ENCODE measurements at places on chromosomes 2 and 18. TPM values are rescaled to one million over a fixed set of nuclear protein-coding genes. Genes with fewer than 3 reads are reported as not detected.

The REEP1 gene
- 0.10 TPM for polyA plus RNA-seq

The MALT1 gene
- 17.4 TPM for polyA plus RNA-seq

The PNO1 gene
- polyA plus RNA-seq = 11.9 TPM

The PTMA gene
- 681 TPM for polyA plus RNA-seq

The SALL3 gene
- polyA plus RNA-seq = not detected

The MBD5 gene
- polyA plus RNA-seq = 31.5 TPM

The C2orf74 gene
- 15.3 TPM for polyA plus RNA-seq

The NYAP2 gene
- polyA plus RNA-seq = not detected

The GBX2 gene
- polyA plus RNA-seq = not detected

The SAP130 gene
- polyA plus RNA-seq = 15.0 TPM

The CLHC1 gene
- polyA plus RNA-seq = 14.4 TPM

The AFF3 gene
- 17.9 TPM for polyA plus RNA-seq

The CDH20 gene
- polyA plus RNA-seq = not detected

The APCDD1 gene
- not detected for polyA plus RNA-seq

The CNRIP1 gene
- polyA plus RNA-seq = 61.6 TPM

The WDR75 gene
- polyA plus RNA-seq = 28.2 TPM

The SDC1 gene
- polyA plus RNA-seq = 19.9 TPM

The ROCK2 gene
- 28.2 TPM for polyA plus RNA-seq

The CHRND gene
- not detected for polyA plus RNA-seq

The POMC gene
- not detected for polyA plus RNA-seq

The UGT1A10 gene
- polyA plus RNA-seq = not detected

The SLC9A4 gene
- not detected for polyA plus RNA-seq

The HJURP gene
- polyA plus RNA-seq = 12.2 TPM

The ABCG8 gene
- not detected for polyA plus RNA-seq

The CCDC74A gene
- polyA plus RNA-seq = 5.2 TPM

The LGALSL gene
- 0.63 TPM for polyA plus RNA-seq

The VIL1 gene
- polyA plus RNA-seq = not detected

The SIX3 gene
- not detected for polyA plus RNA-seq

The REG3A gene
- not detected for polyA plus RNA-seq

The RNF144A gene
- 0.17 TPM for polyA plus RNA-seq

The KIAA2012 gene
- 0.12 TPM for polyA plus RNA-seq

The RAMP1 gene
- polyA plus RNA-seq = 47.7 TPM

The SRD5A2 gene
- polyA plus RNA-seq = not detected

The IL36G gene
- polyA plus RNA-seq = not detected

The C2orf66 gene
- polyA plus RNA-seq = not detected

The AAK1 gene
- polyA plus RNA-seq = 30.0 TPM

The CREB1 gene
- 38.3 TPM for polyA plus RNA-seq

The ME2 gene
- 38.6 TPM for polyA plus RNA-seq

The TUBB8B gene
- polyA plus RNA-seq = not detected

The CFC1 gene
- not detected for polyA plus RNA-seq

The BOLL gene
- not detected for polyA plus RNA-seq

The TXNDC2 gene
- polyA plus RNA-seq = 0.06 TPM

The ALPG gene
- polyA plus RNA-seq = not detected

The SCN2A gene
- polyA plus RNA-seq = 1.7 TPM

The AGXT gene
- polyA plus RNA-seq = not detected

The HDAC4 gene
- 8.9 TPM for polyA plus RNA-seq

The SLC5A7 gene
- not detected for polyA plus RNA-seq

The NFATC1 gene
- 0.73 TPM for polyA plus RNA-seq

The SFTPB gene
- polyA plus RNA-seq = not detected
